ENCODE measurements at places on chromosomes 2 and 18.

DNA sequence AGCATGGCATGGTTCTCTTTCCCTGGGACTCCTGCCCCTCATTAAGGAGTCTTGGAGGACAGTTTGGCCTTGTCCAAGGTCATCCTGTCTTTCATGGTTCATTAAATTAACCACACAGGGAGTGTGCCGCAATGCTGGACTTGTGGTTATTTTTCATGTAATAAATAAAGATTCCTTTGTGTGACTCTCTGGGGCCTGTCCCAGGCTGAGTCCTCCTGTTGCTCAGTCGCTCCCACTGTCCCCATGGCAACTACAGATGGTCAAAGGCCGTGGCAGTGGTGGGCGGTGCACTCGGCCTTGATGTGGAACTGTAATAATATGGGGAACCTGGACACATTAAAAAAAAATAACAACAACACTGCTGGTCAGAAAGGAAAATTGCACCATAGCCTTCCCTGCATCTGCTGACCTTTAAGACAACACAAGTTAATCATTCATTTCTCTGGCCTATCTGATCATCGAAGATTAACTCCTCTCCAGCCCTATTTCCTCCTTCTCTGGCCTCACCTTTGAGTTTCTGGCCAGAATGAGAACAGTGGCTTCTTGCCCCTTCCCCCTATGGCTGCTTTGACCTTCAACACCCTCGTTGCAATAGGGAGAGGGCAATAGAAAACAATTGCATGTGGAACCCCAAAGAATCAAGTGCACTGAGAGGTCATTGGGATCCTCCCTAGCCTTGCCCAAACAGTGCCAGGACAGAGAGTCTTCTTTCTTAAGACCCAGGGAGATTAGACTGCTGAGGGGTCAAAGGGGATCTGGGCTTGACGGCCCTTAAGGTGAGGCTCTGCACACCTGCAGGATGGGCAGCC is 44.7 kb downstream of the PSD4 start:
- DNase-seq: no peak

DNA sequence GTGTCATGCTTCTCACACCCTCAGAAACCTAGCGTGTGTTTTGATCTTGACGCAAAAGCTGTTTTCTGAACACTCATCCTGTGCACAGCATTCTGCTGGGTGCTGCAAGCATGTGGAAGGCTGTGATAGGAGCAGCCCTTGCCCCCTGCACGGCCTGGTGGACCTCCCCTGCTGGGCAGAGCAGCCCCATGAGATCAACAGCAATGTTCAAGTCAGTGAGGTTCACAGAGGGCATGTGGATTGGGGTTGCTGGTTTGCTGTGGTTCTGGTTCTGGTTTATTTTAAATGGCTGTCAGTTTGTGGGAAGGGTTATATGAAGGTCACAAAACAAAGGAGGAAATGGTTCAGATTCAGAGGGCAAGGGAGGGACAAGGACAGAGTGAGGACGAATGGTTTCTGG is 71.3 kb downstream of the SOWAHC start:
- no peak for DNase-seq

DNA sequence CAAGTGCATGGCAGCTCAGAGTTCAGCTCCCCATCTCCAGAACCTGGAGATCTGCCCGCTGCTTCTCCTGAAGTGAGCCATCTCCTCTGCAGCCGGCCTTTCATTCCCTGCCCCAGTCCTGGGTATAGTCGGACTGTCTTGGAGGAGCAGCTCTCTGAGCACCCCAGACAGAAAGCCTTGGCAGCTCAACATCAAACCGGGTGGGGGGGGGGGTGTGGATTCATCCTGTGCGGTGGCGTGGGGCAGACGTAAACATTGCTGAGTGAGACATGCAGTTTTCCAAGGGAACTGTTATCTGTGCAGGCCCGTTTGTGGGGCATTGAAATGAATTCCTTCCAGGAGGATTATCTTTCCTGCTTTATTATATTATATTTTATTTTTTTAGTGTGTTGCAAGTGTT is 125.9 kb upstream of the MYCN start:
- no peak for DNase-seq

DNA sequence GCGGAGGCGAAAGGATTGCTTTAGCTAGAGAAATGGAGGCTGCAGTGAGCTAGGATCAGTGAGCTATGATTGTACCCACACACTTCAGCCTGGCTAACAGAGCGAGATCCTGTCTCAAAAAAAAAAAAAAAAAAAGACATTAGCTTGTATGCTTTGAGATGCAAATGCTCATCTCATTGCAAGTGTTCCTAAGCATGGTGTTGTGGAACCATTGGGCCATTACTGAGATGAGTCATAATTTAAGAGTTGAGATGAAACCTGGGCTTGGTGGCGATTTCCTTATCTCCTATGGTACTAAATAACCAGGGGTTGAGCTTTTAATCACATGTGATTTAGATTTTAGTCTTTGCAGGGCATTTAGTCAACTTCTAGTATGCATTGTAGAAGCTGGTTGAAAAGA is 2.2 kb downstream of the PLEKHA3 start:
- DNase-seq: no peak

GRCh38 chr2:23782126-23782525 is 144.8 kb downstream of the ATAD2B start:
- DNase-seq: no peak

- DNase-seq: no peak
Observed at GRCh38 chr2:64777841-64778240, 124.1 kb upstream of the SERTAD2 start.
